Mammary epithelial cell (primary cell): ENCODE measurements at places on chromosomes 4 and X.

GRCh38 chrX:143873343-143873742 lies 10.5 kb upstream of the UBE2NL start:
- peak; percentile 58 for DNase-seq

- no peak for DNase-seq
Measured at GRCh38 chr4:74466242-74466641, 21.3 kb downstream of the AREG start.

GRCh38 chr4:145716200-145716599 lies 36.3 kb downstream of the C4orf51 start:
- DNase-seq = no peak

GRCh38 chr4:36394352-36394903 lies 113.0 kb downstream of the DTHD1 start:
- no peak for DNase-seq

DNA sequence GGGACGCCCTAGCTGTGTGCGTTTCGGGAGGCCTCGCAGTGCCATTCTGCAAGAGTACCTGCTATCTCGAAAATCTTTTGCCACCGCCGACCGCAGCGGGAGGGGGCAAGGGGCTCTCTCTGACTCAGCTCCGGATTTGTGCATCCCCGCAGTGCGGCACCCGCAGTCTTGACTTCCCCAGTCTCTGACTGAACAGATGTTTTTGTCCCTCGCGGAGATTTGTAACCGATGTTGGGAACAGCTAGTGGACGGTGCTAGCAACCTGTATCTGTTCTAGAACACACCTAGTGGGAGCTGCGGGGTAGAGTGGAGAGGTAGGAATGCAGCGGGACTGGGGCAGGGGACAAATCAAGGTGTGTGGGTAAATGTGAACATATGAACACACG lies 17.2 kb downstream of the NKX6-1 start:
- no peak for DNase-seq
